ENCODE measurements at places on chromosomes 3 and 15. TPM values are rescaled to one million over a fixed set of nuclear protein-coding genes. Genes with fewer than 3 reads are reported as not detected.

GRCh38 chr3:66709532-66709931 lies 208.7 kb upstream of the LRIG1 start:
- no peak for DNase-seq

- peak; percentile 78 for DNase-seq
Observed at GRCh38 chr3:40690749-40691451, 166.1 kb downstream of the ZNF621 start.

- no peak for DNase-seq
Observed at GRCh38 chr15:96197721-96198120, 132.8 kb upstream of the NR2F2 start.

- DNase-seq, result no peak
Observed at GRCh38 chr3:38843898-38844297, 27.9 kb upstream of the SCN10A start.

FAM227B gene
- 13.3 TPM for total RNA-seq
